Cortex of kidney (tissue), 1 donor: ENCODE measurements at places on chromosomes 13 and 19.

- DNase-seq = no peak
These were observed 37.7 kb upstream of the SCEL start for GRCh38 chr13:77497835-77498234.

DNA sequence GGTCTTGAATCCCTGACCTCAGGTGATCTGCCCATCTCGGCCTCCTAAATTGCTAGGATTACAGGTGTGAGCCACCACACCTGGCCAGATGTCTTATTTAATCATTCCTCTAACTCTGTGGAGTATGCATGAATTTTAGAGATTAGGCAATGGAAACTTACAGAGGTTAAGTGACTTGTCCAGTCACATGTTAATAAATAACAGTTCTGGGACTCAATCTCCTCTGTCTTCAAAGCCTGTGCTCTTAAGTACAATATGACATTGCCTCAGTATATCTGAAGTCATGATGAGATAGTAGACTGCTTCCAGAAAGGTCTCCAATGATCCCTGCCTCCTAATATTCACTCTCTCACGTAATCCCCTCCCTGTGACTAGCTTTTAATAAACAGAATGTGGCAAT lies 72.9 kb upstream of the TDRD3 start:
- no peak for DNase-seq

GRCh38 chr19:38031423-38031770 lies 124.4 kb downstream of the SIPA1L3 start:
- DNase-seq = no peak

DNA sequence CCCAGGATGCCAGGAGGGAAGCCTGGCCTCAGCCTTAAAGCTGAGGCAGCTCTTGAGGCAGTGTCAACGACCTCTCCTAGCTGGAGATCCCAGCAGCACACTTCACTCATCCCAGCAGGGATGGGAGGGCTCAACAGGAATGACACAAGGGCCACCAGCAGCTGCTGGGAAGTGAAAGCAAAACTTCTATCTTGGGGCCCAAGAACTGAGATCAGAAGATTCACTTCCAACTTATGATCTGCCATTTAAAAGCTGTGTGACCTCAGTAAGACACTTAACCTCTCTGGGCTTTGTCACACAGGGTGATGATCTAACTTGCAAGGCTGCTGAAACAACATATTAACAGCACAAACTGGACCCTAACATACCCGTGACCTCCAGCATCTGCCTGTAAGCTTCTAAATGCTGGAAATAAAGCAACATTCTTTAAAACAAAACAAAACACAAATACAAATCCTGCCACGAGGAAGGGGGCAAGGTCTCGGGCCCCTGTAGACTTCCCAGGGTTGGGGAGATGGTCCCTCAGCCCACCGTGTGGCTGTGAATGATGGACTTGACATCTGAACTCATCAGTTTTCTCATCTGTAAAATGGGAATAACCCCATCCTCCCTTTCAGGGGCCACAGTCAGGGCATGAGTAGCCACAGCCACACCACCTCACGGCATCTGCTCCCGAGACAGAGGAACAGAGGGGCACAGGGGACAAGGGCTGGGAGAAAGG lies 22.7 kb downstream of the ELL start:
- DNase-seq = no peak

GRCh38 chr13:59303433-59303832 lies 860.3 kb downstream of the DIAPH3 start:
- DNase-seq = no peak

DNA sequence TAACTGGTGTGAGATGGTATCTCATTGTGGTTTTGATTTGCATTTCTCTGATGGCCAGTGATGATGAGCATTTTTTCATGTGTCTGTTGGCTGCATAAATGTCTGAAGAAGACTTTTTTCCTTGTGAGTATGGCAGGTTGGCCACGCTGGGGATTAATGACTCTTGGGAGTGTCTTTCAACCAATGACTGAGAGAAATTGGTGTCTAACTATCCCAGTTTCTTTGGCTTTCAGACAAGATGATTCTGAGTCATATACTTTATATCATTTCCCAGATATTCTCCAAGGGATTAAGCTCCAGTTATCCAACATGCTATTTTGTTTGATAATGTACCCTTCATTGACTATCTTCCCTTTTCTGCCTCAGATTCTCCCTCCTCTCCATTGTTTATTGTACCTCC lies 35.5 kb upstream of the CSNK1A1L start:
- no peak for DNase-seq

GRCh38 chr19:38917516-38917915 lies 5.5 kb upstream of the CCER2 start:
- DNase-seq = no peak

GRCh38 chr13:83184819-83185218 lies 697.5 kb downstream of the SLITRK1 start:
- DNase-seq = no peak

DNA sequence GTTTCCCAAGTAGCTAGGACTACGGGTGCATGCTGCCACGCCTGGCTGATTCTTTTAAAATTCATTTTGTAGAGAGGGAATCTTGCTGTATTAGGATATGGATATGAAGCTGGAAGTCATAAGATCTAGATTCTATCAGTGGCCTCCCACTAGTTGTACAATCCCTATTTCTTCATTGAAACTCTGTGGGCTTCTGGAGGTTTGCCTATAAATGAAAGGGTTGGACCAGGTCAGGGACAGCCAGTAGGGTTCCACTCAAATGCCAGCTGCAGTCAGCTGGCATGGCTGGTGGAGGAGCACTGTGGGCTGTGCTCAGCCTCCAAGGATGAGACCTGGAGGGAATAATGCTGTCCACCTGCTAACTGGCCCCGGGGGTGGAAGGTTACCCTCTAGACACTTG lies 110.2 kb upstream of the GJB6 start:
- DNase-seq = no peak

DNA sequence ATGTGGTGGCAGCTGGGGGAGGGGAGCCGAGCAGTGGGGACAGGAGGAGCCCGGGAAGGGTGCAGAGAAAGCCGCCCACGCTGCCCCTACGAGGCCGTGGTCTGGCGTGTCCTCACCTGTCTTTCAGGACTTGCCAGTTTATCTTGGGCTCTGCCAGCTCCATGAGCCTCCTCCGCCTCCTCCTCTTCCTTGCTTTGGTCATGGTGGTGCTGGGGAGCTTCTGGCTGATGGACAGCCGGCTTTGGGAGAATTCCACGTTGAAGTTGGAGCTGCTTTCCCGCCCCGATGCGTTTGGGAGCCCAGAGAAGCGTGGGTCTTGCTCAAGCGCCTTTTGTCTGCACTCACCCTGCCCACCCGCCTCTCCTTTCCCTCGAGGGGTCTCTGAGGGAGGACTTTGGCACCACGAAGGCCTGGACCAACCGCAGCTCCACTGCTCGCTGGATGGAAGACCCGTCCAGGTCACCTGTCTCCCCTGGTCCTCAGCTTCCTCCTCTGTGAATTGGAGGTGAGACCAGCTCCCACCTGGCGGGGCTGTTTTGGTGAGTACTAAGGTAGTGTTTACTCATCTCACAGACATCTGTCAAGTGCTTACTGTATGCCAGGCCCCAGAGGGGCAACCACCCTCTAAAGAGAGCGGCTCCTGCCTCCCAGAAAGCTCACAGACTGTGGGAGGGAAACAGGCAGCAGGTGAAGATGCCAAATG lies 29.7 kb upstream of the MIER2 start:
- no peak for DNase-seq

- no peak for DNase-seq
These were observed 5.3 kb upstream of the ZNF497 start for GRCh38 chr19:58367698-58368454.

DNA sequence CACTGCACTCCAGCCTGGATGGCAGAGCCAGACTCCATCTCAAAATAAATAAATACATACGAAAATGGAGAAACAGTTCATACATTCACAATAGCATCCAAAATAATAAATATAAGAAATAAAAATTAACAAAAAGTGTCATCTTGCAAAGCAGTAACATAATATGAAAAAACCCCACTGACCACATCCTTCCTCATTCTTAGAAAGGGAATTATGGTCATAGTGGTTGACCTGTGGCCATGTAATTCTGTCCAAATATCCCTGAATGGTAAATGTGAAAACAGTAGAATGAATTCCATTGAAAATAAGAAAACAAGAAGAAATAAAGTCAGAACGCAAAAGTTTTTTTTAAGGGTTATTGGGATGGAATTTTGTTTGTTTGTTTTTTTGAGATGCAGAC lies 7.0 kb upstream of the CDC42EP5 start:
- DNase-seq = no peak

DNA sequence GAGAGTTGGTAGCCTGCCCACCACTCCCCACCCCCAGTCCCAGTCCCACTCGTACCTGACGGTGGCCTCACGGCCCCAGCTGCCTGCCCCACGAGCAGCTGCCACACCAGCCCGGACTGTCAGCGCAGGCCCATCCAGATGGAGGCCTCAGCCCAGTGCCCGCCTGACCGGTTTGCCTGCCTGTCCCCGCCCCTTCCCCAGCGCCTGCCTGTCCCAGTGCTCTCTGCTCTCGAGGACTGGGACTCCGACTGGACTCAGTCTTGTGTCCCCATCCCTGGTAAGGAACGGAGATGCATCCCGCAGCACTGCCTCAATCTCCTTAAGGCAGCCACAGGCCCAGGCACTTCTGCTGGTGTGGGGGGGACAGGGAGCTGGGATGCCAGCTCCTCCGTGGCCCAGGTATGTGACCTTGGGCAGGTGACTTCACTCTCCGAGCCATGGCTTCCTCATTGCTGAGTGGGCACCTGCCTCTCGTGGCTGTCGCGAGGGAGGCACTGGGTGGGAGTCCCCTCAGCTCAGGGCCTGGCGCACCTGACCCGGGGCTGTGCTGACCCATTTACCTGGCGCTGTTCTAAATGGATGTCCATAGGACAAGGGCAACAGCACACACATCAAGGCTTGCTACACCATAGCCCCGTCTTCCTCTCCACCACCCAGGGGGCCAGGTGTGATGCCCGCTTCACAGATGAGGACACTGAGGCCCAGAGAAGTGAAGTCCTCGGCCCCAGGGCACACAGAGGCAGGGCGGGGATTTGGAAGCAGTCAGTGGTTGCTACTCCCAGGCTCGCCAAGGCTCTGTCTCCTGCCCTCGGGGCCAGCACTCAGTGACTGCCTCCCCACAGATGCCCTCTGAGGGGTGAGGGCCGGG lies at the start of gene NKPD1:
NKPD1 (minus strand) TSS at position 113 of the 868 bp plus-strand sequence. CDS start 832 bp downstream, outside the sequence.
- DNase-seq = no peak

DNA sequence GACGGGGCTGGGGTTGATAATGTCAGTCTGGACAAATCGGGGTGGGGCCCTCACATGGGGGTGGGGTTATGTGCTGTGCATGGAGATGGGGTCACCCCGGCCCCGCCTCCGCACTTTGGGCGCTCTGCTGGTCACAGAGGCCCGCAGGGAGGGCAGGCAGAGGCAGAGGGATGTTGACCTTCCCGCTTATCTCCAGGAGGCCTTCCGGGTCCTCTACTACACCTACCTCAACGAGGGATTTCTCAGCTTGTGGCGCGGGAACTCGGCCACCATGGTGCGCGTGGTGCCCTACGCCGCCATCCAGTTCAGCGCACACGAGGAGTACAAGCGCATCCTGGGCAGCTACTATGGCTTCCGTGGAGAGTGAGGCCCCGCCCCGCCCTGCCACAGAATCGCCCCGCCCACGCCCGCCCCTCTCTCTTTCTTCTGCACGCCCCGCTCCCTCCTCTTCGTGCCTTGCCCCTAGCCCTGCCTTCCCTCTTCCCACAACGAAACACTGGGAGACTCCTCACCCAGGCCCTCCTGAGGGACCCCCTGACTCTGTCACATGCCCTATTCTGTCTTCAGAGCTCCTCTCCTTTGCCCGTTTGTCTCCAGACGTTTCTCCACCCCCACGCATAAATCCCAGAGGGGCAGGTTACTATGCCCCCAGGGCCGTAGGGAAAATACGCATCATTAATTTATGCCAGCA lies 32.8 kb downstream of the TMEM161A start:
- no peak for DNase-seq

DNA sequence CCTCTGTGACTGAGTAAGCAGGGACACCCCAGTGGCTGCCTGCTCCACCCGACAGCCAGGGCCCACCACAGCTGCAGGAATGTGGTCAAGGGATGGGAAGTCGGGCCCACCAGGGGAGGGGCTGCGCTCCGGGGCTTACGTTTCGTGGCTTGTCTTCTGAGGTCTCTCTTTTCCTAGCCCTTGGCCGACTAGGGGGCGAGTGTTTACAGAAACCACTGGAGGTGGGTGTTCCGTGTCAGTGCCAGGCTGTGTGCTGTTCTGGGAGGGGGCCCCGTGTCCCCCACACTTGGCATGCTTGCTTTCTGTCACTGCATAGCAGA lies 4.5 kb downstream of the ADAT3 start:
- DNase-seq = no peak

GRCh38 chr19:46241626-46242025 lies 12.1 kb downstream of the IGFL1 start:
- DNase-seq = no peak

- no peak for DNase-seq
These were observed 16.2 kb downstream of the MAST3 start for GRCh38 chr19:18113827-18114226.

DNA sequence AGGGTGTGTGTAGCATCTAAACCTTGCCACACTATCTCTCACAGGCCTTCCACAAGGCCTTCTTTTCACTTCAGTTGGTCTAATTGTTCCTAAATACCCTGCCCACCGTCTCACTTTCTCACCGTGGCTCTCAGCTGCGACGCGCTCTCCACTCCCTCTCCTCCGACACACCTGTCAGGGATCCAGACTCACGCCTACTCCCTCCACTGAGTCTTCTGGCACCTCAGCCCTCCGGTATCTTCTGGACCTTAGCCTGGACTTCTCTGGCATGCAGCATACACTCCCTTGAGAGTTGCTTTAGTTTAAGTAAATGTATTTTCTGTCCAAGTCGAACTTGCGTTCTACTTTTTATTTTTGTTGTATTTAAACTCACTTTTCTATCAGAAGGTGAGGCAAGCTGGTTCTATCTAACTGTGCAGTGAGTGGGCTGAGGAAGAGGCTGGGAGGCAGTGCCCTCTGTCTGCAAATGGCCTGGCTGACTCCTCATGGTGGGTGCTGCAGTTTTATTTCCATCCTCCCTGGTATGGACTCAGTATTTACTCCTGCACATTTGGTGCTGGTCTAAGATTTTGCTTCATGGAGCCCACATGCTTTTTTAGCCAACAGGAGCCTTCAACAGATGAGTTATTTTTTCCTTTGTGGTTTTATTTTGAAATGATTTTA lies 28.5 kb upstream of the ARGLU1 start:
- no peak for DNase-seq

GRCh38 chr19:18698321-18699167 lies 15.1 kb downstream of the CRTC1 start:
- no peak for DNase-seq

DNA sequence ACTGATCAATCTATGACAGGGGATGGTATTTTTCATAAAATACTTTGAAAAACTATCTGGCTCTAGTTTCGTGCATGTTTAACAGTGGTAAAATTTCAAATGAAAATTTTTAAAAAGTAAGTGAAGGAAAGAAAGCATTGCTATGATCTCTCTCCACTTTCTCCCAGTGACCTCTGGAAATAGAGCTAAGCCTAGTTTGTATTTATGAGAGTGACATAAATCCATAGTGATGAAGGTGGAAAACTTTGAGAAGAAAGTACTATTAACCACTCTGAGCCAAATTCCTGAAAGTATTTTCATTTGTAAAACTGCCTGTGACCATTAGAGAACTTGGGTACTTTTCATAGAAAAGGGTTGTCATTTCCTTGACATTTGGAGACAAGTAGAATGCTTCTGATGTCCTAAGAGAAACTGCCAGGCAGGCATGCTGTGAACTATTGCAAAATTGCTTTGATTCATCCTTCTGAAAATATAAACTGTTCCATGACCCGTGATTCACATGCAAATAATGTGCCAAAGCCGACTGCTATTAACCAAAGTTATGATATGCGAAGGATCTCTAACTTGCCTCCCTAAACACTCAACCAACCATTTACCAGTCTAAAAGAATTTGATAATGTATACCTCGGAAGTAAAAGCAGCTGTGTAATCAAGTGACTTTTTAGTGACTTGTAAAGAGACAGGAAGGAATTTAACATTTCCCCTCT lies 133.2 kb downstream of the VWA8 start:
- DNase-seq = no peak
